A673 (cell line): ENCODE measurements at places on chromosomes 3 and 15. TPM values are rescaled to one million over a fixed set of nuclear protein-coding genes. Genes with fewer than 3 reads are reported as not detected.

- DNase-seq = no peak
These were observed 450.8 kb upstream of the NAALADL2 start for GRCh38 chr3:174408310-174408709.

DNA sequence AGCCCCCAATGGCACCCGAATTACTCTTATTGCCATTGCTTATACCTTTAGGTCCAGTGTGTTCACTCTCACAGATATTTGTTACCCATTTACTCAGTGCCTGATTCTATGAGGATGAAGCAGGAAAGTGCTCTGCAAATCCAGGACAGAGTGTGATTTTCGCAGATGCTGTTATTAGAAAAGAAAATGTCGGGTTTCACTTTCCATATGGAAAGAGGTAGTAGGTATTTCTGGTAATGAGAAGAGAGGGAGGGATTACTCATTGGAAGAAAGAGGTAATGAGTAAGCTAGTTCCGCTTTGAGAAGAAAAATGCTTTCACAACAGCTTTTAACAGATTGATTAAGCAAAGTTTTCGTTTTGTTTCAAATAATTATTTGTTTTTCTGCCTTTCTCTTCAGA, 336.3 kb upstream of the CFAP20DC start:
- DNase-seq = no peak

DNA sequence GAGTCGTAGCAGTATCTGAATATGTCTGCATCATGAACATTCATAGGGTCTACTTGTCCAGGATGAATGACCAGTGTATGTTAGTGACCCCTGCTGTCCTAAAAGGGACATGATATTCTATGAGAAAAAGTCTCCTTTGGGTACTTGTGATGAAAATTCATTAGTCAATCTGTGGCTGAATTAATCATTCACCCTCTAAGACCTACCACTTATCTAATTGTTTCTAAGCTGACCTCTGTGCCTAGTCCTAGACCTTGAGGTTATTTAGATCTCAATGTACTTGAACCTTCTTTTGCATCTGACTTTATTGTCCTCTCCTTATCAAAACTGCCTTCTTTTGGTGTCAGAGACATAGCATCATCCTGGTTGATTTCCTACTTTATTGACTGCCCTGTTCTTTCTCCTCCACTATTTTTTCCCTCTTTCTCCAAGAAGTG, 799.3 kb downstream of the DIPK2A start:
- DNase-seq = peak; percentile 61

- no peak for DNase-seq
These were observed 30.9 kb upstream of the C15orf39 start for GRCh38 chr15:75170711-75171341.

- DNase-seq = peak; percentile 66
These were observed 169.1 kb upstream of the CCDC54 start for GRCh38 chr3:107208100-107208499.

DNA sequence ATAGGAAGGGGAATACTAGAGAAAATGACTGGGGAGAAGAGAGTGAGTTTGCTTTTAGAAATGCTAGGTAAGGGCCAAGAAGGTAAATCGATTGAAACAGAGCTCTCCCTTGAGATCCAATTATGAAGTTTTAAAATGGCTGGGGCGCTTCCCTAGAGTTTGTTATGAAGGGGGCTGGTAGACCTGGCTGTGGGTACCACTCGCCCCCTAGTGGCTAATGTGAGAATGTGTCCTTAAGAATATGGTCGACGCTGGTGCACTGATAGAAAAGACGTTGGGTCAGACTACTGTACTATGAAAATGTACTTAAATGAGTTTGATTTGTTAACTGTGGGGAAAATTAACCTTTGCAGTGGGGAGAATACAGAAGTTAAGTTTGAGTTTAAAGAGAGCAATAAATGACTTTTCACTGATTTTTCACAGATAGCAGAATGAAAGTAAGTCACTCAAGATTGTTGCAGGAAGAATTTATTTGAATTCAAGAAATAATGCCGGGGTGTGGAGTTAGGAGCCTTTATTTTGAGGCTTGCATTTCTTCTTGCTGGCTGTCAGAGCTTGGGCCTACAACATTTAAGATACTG, 9.2 kb downstream of the TMPRSS7 start:
- DNase-seq = peak; percentile 84

DNA sequence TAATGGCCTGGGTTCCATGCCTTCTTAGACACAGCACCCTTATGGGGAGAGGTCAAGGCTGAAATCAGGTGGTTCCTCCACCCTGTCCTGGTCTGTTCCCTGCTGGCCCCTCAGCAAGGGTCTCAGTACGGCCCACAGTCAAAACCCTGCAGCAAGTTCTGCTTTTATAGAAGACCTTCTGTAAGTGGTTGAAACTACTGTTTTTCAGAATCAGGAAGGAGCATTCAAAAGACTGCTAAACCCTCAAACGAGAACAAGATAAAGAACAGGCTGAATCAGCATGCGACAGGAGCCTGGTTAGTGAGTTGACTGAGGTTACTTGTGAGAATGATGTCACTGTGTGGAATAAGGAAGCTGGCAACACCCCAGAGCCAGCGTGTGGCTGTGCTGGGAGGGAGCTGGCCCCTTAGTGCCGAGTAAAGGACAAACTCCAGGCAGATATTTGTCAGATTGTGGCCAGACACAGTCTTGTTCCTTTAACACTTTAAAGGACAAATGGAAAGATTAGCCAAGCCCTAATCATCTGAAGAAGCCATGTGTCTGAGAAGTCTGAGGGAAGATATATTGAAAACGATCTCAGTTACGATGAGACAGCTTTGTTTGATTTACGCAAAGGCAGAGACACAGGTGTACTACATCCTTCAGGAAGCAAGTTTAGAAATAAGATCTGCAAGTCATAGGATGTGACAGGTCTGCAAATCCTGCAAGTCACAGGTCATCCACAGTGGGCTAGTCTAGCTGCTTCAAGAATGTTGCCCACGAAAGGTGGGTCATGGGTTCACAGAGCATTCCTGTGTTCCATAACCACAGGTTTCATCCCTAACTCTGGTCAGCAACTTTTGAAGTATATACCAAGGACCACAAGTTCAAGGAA, 54.0 kb downstream of the B3GNT5 start:
- DNase-seq = peak; percentile 48

GRCh38 chr15:82047453-82048400, 1.9 kb upstream of the MEX3B start:
- DNase-seq = no peak

DNA sequence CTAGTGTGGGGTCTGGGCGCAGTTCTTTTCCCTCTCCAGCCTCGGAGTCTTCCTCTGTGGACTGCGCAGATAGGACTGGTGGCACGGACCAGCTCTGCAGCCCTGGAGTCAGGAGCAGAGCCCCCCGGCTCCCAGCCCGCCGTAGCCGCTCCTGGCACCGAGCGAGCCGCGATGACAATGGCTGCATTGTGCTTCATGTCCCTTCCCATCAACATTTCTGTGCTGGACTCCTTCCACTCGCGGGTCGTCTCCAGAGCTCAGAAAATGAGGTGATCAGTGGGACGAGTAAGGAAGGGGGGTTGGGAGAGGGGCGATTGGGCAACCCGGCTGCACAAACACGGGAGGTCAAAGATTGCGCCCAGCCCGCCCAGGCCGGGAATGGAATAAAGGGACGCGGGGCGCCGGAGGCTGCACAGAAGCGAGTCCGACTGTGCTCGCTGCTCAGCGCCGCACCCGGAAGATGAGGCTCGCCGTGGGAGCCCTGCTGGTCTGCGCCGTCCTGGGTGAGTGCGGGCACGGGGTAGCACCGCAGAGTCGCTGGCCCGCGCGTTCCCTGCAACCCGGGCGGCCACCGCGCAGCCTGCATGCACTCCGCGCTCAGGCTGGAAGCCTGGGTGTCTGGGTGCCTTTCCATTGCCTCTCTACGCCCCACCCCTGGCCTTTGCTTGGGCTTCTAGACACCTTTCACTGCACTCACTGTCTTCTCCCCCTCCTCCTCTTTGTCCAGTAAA, at the start of gene TF:
TSS of gene TF (plus strand) at position 413 of the 731 bp plus-strand sequence. CDS start at position 461, 48 bp downstream.
- DNase-seq = no peak

DNA sequence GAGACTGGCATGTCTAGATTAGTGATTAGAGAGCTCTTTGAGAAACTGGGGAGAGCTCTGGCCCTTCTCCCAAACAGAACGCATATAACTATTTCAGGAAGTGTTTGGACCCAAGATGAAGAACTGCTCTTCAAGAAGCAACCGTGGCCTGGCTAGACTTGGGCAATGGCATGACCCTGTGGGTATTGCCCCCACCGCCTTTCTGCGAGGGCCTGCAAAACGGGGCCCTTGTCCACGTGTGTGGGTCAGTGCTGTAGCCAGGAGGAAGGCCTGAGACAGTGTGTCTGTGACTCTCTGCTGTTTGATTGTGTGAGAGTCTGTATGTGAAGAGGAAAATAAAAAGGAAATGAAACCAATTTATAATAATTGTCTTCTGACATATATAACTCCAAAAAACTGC, 42.5 kb downstream of the EEFSEC start:
- no peak for DNase-seq

DNA sequence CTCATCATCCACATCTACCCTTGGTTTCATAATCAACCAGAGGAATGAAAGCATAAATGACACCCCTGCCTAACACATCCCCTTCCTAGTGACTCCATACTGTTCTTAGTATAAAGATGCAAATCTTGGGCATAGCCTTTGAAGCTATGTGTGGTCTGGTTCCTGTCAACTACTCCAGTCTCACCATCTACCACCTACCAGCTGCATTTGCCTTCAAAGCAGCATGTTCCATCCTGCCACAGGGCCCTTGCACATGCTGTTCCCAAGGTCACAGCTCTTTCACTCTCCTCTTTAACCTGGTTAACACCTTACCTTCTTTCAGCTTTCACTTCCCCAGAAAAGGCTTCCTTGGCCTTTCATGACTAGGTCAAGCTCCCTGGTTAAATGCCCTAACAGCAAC, 62.3 kb upstream of the ARHGEF3 start:
- no peak for DNase-seq

DNA sequence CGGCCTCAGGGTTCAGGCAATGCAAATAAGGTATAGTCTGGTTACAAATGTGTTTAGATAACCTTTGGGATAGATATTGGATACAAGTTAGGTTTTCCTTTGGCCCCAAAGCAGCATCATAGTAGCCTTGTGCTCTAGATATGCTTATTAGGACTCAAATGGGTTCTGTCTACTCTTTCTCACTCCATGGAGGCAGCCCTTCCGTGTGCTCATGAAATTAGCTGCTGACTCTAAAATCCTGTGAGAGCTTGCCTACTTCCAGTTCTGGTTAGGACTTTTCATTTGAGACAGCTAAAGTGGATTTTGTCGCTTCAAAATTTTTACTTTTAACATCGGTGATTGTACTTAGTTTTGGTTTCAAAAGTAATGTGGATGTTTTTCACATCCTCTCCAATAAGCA, 1.6 kb downstream of the CDV3 start:
- DNase-seq = no peak

DNA sequence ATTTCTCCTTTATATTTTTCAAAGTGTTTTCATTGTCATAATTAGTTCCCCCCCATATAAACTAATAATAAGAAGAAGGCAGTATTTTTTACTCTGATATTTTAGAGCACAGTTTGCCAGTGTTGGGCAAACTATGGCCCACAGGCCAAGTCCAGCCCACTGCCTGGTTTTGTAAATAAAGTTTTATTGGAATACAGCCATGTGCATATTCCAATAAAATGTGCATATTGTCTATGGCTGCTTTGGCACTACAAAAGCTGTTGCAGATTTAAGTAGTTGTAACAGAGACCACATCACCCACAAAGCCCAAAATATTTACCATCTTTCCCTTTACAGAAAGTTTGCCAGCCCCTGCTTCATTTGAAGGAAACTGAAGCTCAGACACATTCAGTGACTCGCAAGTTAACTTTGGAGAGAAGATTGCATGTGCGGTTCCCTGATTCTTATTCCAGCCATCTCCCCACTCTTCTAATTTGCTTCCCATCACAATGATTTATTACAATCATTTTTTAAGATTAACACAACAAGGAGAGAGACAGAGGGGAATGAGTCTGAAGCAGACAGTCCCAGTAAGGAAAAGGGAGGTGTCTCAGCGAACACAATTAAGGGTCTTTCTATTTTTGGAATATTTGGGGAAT, 48.9 kb downstream of the RFTN1 start:
- no peak for DNase-seq

GRCh38 chr3:150727653-150728502, 24.2 kb upstream of the ERICH6 start:
- DNase-seq = no peak

DNA sequence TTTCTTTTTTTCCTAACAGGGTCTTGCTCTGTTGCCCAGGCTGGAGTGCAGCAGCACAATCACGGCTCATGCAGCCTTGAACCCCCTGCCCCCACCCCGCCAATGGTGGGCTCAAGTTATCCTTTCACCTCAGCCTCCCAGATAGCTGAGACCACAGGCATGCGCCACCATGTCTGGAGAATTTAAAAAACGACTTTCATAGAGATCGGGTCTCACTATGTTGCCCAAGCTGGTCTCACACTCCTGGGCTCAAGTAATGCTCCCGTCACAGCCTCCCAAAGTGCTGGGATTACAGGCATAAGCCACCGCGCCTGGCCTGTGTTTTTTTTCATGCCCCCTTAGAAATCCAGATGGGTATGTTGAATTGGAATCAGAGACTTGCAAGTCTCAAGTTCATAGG, 40.3 kb downstream of the ERICH6 start:
- no peak for DNase-seq

GRCh38 chr3:197352382-197352781, 54.0 kb upstream of the DLG1 start:
- DNase-seq = peak; percentile 22

DNA sequence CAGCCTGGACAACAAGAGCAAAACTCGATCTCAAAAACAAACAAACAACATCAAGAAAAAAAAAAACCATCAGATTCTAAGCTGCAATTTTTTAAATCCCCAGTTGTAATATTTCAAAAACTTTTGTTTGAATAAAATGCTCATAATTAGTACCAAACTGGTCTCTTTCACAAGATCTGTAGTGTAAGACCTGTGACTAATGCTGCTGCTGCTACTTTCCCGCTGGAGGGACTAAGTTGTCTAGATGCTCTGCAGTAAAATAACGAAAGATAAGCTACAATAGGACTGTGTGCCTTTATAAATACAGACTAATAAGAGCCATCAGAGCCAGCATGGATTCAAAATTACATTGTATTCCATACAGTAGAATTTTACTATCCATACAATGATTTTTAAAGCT, 45.4 kb downstream of the TM4SF4 start:
- no peak for DNase-seq

- DNase-seq = no peak
These were observed 518.7 kb downstream of the MCTP2 start for GRCh38 chr15:94749811-94750617.

VILL gene
- total RNA-seq = 2.9 and 4.2 TPM in 2 replicates

TPRG1 gene
- total RNA-seq = 1.0 and 1.6 TPM in 2 replicates

GRIP2 gene
- total RNA-seq = 0.43 and 0.76 TPM in 2 replicates

GPR27 gene
- total RNA-seq = 6.4 and 8.1 TPM in 2 replicates

RNF168 gene
- 37.9 and 42.9 TPM in 2 replicates for total RNA-seq

BOC gene
- 1.2 and 1.7 TPM in 2 replicates for total RNA-seq

SCAANT1 gene
- total RNA-seq = not detected in 2 replicates
